Right ventricle myocardium inferior (tissue), 1 donor: ENCODE measurements at places on chromosomes 11 and 22. TPM values are rescaled to one million over a fixed set of nuclear protein-coding genes. Genes with fewer than 3 reads are reported as not detected.

- DNase-seq: no peak
These were observed 1.5 kb upstream of the SOX10 start for GRCh38 chr22:37985751-37986281.

GRCh38 chr11:35058669-35059434 is 80.1 kb upstream of the CD44 start:
- no peak for DNase-seq

GRCh38 chr11:17512101-17512500 is 32.1 kb downstream of the USH1C start:
- DNase-seq: no peak

Gene MTMR2
- total RNA-seq: 14.7 TPM

Gene HTR3B
- total RNA-seq: not detected
